ENCODE measurements at places on chromosomes 5 and 9.

- DNase-seq, result no peak
These were observed 27.1 kb downstream of the ZDHHC11B start for GRCh38 chr5:757346-757930.

GRCh38 chr9:99753436-99753835, 68.2 kb upstream of the NR4A3 start:
- DNase-seq, result no peak

- DNase-seq, result no peak
These were observed 1125.0 kb upstream of the DMAC1 start for GRCh38 chr9:8924562-8924961.

- DNase-seq, result no peak
These were observed 10.0 kb upstream of the LECT2 start for GRCh38 chr5:135964670-135965320.

DNA sequence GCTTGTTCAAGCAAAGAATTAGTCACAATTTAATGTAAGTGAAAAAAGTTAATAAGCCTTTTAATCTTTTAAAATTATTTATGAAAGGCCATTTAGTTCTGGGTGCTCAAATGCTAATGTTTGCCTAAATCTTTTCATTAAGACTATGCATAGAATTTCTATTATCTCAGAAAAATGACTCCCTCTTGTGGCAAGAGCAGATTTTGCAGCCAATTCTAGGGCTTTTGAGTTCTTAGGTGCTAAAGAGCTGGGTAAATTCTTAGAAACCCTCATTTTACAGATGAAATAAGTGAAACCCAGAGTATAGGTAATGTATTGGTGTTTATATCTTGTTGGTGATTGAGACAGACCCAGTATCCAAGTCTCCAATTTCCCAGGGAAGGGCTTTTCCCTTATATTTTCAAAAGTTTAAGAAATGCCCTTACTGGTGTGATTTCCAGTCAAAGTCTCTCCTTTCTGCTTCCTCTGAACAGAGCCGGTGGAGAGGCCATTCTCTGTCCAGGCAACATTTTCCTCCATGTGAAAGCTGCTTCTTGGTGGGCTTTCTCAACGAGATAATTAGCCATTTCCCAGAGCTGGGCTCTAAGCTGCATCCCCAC, 24.1 kb upstream of the PCSK5 start:
- DNase-seq, result no peak

DNA sequence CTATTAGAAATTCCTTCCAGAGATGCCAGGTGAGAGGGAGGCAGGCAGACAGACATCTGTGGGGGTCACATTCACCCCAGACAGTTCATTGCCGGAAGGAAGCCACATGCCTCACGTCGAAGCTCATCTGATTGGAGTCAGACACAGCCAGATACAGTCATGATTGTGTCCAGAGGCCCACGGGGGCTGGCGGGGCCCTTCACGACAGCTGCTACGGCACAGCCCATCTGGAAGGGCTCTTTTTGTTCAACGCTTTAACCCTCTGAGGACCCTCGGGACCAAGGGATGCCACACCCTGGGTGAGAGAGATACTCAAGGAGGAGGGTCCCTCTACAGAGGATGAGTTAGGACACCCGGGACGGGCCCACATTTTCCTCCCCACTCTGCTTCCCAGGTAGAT, 31.9 kb upstream of the GABRP start:
- no peak for DNase-seq

Data from activated CD8-positive, alpha-beta memory T cell treated with anti-CD3 and anti-CD28 coated beads for 4 hours (primary cell).